CD4-positive, alpha-beta T cell treated with Interferon gamma for 1 hour (primary cell): ENCODE measurements at places on chromosomes 12 and 14.

DNA sequence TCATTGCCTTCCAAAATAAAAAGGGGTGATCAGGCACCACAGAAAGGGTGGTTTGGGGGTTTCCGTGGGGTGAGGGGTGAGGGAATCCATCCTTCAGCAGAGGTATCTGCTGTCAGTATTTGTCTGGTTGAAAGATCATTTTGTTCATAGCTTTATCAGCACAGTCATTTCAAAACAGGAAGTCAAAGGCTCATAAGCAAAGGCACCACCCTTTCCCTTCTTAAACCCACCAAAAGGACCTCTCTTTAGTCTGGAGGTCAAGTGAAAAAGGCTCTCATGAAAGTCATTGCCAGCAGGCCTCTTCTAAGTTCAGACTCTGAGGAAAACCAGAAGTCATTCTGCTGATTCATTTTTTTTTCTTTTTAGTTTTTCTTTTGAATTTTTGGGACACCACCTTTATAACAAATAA is 6.2 kb downstream of the CHST11 start:
- peak; percentile 53 for DNase-seq

DNA sequence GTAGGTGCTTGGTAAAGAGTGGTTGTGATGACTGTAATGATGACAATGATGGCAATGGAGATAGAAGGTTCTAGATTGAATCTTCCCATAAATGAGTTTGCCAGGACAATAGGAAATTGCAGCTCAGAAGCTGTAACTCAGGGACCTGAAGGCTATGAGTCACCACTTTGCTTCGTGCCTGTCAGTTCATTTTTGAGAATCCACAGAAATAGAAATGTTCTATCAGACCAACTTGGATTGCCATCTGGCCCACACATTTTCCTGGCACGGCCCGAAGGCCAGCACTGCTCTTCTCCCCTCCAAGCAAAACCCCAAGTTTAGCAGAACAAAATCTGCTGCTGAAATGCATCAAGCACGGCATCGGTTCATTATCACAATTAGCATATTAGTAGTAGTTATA is 1127.0 kb downstream of the BCL11B start:
- no peak for DNase-seq

GRCh38 chr12:132711080-132711843 is 620 bp downstream of the PGAM5 start:
- no peak for DNase-seq

- DNase-seq: no peak
These were observed 19.8 kb downstream of the TPH2 start for GRCh38 chr12:71958457-71958856.

DNA sequence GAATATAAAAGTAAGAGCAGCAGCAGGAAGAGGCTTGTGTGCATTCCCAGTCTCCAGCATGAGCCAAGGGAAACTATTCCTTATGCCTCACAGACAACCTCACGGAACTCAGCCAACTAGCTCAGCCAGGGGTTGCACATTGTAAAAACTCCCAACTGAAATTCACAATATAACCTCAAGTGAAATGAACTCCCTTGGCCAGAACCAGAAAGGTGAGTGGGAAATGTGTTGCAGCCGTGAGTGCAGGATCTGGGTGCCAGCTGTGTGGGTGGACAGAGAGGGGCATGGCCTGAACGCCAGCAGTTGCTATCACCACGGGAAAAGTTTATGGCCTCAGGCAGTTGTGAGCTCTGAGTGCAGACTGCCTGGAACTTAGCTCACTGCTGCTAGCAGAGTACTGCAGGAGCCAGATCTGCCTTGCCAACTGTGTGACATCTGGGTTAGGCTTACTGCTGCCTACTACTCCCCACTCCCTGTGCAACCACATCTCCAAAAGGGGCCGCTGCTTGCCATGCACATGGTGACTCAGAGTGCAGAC is 2.3 kb upstream of the CLEC1A start:
- no peak for DNase-seq

DNA sequence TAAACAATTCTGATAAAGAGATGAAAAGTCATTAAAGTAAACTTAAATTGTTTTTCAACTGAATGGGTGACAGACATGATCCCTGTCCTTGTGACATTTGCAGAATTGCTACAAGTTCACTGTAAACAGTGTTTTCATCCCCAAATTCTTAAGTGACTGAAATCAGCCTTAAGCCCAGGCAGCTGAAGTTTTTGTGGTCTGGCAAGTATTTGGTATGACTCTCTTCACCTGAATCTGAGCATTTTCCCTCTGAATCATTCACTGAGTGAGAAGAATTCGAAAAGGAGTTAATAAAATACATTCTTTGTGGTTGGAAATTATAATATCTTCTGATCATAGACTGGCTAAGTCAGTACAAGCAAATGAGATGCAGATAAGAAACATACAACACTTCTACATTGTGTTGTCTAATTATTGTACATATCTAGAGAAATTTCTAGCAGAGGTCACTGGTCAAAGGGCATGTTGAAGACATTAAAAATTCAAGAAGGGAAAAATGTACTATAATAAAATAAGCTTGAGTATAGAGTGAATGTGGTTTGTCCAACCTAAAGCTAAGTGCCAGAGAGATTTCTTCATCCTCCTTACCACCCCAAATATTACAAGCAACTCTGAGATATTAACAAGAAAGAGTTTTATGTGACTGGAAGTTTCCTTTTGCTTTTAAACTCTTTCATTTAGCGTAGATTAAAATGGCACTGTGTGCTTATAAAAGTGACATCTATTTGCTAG is 177.8 kb upstream of the DIO2 start:
- DNase-seq: no peak

DNA sequence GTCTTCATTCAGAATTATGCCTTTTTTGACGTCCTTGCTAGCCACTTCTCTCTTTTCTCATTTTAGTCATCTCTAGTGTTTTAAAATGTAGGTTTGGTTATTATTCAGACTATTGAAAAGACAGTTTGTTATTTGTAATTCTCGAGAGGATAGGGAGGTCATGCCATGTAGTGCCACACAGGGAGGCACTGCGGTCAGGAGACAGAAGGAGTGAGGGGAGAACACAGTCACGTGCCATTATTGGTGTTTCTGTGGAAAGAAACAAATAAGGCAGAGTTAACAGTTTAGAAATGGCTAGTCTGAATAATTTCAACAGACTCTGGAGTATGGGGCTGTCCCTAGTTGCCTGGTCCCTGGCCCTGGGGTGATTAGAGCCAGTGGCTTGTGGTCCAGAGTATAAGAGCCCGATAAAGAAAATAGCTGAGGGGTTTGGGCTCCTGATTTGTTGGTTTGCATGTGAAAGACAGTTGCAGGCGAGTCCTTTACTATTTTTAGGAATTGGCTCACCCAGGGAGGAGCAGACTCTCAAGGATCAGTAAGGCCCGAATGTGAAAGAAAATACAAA is 278.1 kb upstream of the SEL1L start:
- DNase-seq: no peak

DNA sequence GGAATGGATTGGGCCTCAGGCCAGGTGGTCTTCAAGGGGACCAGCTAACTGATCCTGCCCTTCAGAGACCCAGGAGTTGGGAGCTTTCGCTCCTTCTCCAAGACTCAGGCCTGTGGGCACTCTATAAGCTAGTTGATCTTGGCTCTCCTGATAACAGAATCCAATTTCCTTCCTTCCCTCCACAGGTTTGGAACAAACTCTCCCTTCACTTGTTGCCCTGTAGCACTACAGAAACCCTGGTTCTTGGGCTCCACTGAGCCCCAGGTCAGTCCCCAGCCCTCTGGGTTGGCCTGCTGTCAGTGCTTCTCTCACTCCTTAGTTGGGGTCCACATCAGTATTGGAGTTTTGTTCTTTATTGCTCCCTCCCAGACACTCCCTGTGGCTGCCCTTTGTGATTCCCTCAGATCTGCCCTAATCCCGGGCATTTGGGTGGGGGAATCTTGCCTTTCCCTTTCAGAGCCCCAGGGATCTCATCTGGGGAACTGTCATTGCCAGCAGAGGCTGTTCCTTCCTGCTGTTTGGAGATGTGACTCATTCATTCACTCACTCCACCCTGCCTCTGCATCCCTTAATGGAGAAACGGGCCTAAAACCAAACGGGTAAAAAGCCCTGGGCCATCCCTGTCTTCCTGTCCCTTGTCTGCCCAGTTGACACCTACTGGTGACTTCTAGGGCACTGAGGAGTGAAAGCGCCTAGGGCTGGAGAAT is 4.4 kb upstream of the GPD1 start:
- DNase-seq: no peak

GRCh38 chr14:55731881-55732498 is 152.0 kb downstream of the KTN1 start:
- peak; percentile 35 for DNase-seq

- peak; percentile 43 for DNase-seq
These were observed 87.1 kb downstream of the SINHCAF start for GRCh38 chr12:31238764-31239387.

- DNase-seq: no peak
These were observed 360.4 kb upstream of the FOXG1 start for GRCh38 chr14:28406196-28406595.

GRCh38 chr12:6310771-6311610 is 509 bp downstream of the PLEKHG6 start:
- no peak for DNase-seq

GRCh38 chr12:109606320-109607028 is 32.9 kb downstream of the MVK start:
- no peak for DNase-seq

GRCh38 chr14:94581127-94581999 is at the start of gene SERPINA5:
TSS of gene SERPINA5 (plus strand) at chr14:94581426. CDS start at chr14:94587363, 5,937 bp downstream.
- DNase-seq: no peak

DNA sequence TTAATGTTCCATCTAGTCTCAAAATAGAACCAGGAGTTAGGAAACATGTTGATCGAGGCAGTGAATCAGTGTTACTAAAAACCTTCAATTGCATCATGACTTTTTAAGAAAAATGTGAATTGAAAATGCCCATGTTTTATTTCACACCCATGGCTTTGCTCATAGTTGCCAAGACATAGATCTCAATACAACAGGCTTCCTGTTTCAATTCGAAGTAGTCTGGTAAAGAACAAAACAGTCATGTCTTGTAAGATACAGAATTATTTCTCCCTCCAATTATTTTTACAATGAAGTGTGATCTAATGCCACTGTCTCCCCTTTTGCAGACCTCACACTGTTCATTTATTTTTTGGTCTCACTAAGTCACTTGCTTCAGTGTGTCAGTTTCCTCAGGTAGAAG is 44.6 kb upstream of the FAR2 start:
- no peak for DNase-seq

GRCh38 chr12:116640281-116640680 is 81.1 kb downstream of the MAP1LC3B2 start:
- no peak for DNase-seq

GRCh38 chr12:113744802-113745395 is 221.2 kb downstream of the RBM19 start:
- no peak for DNase-seq

DNA sequence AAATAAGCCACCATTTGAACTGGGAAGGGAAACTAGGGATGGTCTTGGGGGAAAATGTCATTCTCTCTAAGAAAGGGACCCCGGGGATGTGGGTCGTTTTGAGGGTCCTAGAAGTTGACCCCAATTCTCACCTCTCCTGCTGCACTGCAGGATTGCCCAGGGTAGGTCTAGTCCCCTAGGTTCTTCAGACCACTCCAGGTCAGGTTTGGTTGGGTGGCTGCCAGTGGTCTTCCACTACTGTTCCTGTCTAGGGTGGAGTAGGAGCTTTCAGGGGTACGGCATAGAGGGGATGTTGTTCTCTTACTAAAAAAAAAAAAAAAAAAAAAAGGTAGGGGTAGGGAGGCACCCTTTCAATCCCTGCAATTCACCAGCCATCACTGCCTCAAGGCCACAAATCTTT is 7.3 kb downstream of the HOXC8 start:
- no peak for DNase-seq

GRCh38 chr14:58060077-58060476 is 91.9 kb downstream of the ARMH4 start:
- no peak for DNase-seq

DNA sequence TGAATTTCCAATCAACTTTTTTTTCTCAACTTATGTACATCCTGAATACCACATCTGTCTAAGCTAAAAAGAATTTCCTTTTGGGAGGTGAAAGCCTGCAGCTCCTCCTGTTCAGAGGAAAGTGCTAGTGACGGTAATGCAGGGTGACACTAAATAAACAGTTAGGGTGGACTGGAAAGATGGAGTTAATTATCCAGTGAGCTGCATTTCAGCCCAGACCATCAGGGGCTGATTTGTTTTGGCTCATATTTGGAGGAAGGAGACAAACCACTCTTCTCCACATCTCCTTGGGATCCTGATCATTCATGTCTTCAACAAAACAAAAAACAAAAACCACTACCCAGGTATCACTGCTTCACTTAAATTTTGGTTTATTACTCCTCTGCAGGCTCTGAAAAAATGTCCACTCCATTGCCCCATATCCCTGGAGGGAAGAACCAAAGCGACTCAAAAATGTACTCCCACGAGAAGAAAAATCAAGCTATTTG is 5.1 kb upstream of the SIX1 start:
- no peak for DNase-seq

DNA sequence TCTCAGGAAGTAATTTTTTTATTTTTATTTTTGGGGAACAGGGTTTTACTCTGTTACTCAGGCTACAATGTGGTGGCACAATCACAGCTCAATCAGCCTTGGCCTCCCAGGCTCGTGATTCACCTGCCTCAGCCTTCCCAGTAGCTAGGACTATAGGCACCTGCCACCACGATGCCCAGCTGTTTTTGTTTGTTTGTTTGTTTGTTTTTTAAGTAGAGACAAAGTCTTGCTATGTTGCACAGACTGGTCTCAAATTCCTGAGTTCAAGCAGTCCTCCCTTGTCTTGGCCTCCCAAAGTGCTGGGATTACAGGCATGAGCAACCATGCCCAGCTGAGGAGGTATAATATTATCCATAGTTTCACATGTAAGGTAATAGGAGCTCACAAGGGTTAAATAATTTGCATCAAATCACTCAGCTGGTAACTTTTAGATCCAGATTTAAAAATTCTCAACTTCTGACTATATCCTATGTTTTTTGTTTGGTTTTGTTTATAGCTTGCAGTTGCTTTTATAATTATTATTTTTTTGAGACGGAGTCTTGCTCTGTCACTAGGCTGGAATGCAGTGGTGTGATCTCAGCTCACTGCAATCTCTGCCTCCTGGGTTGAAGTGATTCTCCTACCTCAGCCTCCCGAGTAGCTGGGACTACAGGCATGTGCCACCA is 629.3 kb downstream of the DIO2 start:
- no peak for DNase-seq

- no peak for DNase-seq
These were observed 38.8 kb upstream of the ATP23 start for GRCh38 chr12:57902478-57902969.

DNA sequence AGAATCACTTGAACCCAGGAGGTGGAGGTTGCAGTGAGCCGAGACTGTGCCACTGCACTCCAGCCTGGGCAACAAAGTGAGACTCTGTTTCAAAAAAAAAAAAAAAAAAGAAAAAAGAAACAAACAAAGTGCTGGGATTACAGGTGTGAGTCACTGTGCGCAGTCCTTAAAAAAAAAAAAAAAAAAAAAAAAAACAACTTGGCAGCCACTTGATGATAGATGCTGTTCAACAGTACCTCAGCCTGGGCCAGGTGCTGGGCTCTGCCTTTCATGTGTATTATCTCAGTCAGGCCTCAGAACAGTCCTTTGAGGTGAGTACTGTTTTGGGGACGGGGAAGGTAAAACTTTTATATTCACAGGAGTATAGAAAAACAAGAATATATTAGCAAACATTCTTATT is 9.6 kb downstream of the ACADS start:
- DNase-seq: no peak
